ENCODE measurements at places on chromosomes 4 and X. TPM values are rescaled to one million over a fixed set of nuclear protein-coding genes. Genes with fewer than 3 reads are reported as not detected.
A peak's percentile ranks its signal among the peaks of the same experiment; 100 is the strongest.

DNA sequence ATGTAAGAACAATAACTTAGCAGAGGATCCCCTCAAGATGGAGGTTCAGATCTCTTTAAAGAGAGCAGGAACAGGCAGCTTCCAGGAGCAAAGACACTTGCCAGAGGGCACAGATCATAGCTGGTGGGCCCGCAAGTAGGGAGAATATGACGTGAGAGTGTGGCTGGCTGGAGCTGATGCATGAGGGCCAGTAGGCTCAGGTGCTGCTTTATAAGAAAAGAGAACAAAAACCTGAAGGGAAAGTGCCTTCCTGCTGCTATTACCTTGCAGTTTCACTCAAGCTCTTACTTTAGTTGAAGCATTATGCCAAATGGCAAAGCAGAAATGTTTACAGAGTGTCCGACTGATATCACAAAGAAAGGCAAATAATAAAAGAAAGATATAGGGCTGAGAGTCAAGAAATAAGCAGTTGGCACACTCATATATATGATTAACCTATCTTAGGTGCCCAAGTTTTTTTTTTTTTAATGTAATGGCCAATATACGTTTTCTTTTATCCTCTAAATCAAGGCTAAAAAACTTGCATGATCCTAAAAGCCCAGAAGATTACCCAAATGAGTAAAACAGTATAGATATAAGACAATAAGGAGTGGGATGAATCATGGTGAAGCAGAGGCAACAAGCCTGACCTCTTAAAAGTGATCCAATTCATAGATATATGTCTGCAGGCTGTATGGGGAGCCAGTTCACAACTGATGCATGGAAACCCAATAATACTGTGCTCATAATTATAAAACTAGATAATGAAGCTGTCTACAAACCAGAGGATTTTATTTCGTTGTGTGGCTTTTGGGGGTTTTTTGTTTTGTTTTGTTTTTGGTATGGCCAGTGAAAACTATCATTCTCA, 12.6 kb downstream of the NR0B1 start:
- DNase-seq: no peak

Gene DUX4
- total RNA-seq: not detected

- no peak for DNase-seq
These were observed 104.4 kb downstream of the WDFY3 start for GRCh38 chr4:84862064-84862463.

DNA sequence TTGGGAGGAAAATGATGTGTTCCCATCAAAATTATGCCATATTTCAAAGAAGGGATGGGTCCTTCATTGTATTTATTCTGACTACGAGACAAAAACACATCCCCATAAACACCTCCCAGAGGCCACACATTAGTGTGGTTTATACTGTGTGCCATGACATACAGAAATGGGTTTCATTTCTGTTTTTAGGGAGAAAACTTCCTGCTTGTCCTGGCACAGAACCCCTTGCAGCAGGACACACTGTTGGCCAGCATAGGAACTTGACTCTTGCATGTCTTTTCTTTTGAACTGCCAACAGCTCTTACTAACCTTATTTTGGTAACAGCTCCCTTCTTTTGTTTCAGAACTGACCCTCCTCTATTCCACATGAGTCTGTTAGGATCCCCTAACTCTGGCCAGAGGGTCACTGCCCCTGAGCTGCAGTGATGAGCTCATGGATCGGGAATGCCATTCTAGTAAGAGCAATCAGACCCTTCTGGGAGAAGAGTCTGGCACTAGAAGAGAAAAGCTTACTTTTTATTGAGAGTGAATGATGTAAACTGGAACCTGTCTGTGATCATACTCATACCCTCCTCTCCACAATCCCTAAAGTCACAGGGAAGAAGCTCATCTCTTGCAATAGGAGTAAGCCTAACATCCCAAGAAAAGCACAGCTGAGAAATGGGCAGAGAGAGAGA, 86.4 kb downstream of the SMIM20 start:
- no peak for DNase-seq

GRCh38 chr4:3044870-3045819, 29.2 kb downstream of the HTT-AS start:
- DNase-seq: peak; percentile 87

Gene COL25A1
- total RNA-seq: 7.5 TPM

DNA sequence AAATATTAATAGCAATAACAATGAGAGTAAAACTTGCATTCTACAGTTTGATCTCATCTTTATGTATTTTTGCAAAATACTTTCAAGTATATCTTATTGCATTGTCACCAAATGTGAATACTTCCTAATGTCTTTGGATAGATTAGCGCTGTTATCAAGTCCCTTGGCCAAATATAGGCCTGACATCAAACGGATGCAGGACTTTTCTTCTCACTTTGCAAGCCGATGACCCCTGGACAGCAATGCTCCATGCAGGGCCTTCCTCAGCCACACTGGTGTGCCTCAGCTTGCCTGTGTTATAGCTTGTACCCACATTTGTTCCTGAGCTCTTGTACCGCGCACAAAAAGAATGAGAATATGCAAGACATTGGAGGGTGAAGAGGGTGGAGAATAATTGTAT, 18.0 kb upstream of the NMU start:
- no peak for DNase-seq

DNA sequence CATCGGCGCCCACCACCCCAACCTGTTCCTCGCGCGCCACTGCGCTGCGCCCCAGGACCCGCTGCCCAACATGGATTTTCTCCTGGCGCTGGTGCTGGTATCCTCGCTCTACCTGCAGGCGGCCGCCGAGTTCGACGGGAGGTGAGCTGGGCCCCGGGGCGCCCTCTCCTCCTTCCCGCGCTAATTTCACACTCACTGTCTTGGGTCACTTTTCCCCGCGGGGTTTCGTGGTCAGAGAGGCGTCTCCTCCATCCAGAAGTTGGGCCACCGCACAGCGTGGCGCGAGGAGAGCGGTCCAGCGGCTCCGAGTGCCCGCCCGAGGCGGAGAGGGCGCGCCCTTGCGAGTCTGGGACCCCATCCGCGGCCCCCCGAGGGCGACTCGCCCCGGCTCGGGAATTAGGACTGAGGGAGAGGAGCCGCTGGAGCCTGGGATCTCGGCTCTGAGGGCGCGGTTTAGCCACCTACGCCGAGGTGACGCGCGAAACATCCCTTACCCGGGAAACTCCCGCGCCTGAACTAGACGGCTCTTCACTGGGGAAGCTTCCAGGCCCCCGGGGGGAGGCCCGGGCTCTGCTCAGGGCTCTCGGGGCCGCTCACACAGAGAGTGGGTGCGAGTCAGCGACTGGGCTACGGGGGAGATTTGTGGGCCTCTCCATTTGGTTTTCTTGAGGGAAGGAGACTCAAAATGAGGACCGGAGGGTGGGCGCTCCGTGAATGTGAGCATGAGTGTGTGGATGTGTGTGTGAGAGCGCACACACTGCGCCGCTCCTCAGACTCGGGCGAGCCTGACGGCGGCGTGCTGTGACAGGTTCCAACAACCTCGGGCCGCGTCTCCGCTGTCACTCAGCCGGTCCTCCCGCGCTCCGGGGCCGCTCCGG, 551 bp downstream of the NPNT start:
- no peak for DNase-seq

Gene CXorf49
- not detected for total RNA-seq

- DNase-seq: peak; percentile 61
These were observed 279.8 kb upstream of the BOD1L1 start for GRCh38 chr4:13907255-13907751.

Gene FHL1
- total RNA-seq: 16.2 TPM

DNA sequence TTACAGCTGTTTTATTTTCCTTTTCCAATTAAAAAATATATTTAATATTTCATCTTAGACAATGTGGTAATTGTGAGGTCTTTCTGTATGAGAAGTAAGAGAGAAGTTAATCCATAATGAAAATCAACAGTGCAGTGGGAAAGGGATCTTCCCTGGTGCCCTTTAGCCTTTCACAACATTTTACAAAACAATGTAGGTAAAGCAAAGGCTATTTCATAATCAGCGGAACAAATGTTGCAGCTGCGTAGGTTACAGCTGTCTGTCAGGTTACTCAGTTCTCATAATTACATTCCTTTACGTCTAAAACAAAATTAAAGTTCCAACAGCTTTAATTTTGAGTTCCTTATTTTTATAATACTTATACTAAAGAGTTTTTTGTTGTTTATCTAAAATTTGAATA, 22.8 kb upstream of the VCX3A start:
- no peak for DNase-seq

GRCh38 chr4:175646802-175647201, 165.3 kb downstream of the GPM6A start:
- DNase-seq: no peak

GRCh38 chr4:153045111-153045982, 109.2 kb downstream of the FHDC1 start:
- no peak for DNase-seq

Gene MID1
- 35.0 TPM for total RNA-seq

Gene CLDN34
- not detected for total RNA-seq

GRCh38 chrX:53716328-53717088, 30.0 kb upstream of the HUWE1 start:
- DNase-seq: peak; percentile 19

DNA sequence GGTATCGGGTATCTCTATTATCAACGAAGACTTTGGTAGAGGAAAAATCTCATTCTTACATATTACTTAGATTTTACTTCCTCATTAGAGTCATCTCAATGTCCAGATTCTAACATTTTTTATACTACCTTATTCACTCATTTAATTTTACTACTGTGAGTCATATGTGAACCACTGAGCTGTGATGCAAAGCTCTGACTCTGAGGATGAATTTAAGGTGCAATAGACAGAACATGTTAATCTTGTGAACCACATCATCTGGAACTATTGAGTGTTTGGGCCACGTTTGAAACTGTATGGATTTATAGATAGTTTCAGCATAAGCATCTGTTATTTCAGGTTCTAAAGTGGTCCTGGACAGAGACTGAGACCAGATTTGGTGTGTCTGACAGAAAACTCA, 78.4 kb downstream of the PWWP3B start:
- no peak for DNase-seq

Gene SMAD1
- 8.8 TPM for total RNA-seq

Gene CENPVL1
- 0.32 TPM for total RNA-seq

DNA sequence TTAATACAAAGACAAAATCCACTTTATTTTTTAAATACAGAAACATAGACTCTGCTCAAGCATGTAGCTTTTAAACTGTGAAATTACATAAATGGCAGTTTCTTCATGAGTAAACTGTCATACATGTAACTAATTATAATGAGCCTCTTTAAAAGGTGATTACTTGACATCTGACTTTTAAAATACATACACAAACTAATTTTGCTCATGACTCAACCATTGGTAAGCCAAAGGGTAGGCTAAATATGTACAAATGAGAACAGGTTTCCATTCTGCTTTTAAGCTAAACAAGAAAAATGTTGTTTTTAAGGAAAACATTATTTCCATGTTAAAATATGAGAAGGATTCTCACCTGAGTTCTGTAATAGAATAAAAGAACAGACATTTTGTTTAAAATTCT, 27.9 kb downstream of the CAMK2D start:
- no peak for DNase-seq

DNA sequence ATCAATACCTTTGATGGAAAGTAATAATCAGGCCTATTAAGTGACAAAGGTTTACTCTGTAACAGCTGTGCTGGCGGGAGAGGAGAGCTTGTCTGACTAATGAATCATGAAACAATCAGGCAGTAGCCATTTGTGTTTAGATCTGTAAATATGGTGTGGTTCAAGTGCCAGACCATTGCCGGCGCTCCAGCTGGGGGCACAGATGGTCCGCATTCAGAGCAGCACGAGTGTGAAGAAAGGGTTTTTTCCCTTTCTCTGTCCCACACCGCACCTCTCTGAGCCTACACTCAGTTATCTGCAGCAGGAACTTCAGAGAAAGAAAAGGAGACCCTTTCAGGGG, 111.3 kb upstream of the PAQR3 start:
- no peak for DNase-seq

GRCh38 chr4:59728496-59728895, 1471.6 kb upstream of the ADGRL3 start:
- no peak for DNase-seq

DNA sequence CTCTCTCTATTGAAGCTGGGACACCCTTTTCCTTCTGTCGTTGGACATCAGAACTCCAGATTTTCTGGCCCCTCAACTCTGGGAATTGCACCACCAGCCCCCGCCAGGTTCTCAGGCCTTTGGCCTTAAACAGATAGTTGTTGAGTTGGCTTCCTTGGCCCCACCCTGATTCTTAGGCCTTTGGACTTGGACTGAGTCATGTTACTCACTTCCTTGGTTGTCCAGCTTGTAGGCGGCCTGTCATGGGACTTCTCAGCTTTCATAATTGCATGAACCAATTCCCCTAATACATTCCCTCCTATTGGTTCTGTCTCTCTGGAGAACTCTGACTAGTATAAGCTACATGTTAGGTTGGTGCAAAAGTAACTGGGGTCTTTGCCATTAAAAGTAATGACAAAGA, 195.7 kb downstream of the GPAT3 start:
- peak; percentile 2 for DNase-seq

- DNase-seq: no peak
These were observed 12.5 kb upstream of the CXCL13 start for GRCh38 chr4:77593101-77593500.

- DNase-seq: no peak
These were observed 252.5 kb downstream of the COL25A1 start for GRCh38 chr4:109049926-109050325.

DNA sequence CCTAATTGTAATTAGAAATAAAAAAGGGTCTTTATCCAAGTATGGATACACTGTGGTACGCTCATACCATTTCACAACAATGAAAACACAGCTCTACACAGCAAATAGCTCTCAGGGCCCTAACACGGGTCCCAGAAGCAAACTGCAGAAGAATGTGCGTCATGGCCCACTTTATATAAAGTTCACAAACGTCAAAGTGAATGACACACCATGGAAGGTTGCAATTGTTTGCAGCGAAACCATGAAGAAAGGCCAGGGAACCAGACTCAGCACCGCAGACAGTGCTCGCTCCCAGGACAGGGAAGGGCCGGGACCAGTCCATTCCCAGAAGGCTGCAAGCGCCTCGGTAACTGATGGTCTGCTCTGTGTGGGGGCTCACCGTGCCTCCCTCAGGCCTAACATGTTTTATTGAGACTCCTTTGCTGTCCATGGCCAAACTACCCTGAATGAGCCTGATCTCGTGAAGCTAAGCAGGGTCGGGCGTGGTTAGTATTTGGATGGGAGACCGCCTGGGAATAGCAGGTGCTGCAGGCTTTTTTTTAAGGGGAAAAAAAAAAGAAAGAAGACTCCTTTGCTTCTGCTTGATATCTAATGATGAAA, 47.8 kb downstream of the ACOX3 start:
- DNase-seq: peak; percentile 9

- DNase-seq: no peak
These were observed 25.1 kb upstream of the PLAC8 start for GRCh38 chr4:83139514-83140156.

Gene CLTRN
- 0.85 TPM for total RNA-seq

- no peak for DNase-seq
These were observed 504 bp downstream of the PRRG3 start for GRCh38 chrX:151695583-151696340.

GRCh38 chrX:29090811-29091210, 503.6 kb downstream of the IL1RAPL1 start:
- DNase-seq: peak; percentile 34

All from SK-MEL-5 (cell line).